Right kidney (tissue), 9 donors: ENCODE measurements at places on chromosomes 6 and 20.

DNA sequence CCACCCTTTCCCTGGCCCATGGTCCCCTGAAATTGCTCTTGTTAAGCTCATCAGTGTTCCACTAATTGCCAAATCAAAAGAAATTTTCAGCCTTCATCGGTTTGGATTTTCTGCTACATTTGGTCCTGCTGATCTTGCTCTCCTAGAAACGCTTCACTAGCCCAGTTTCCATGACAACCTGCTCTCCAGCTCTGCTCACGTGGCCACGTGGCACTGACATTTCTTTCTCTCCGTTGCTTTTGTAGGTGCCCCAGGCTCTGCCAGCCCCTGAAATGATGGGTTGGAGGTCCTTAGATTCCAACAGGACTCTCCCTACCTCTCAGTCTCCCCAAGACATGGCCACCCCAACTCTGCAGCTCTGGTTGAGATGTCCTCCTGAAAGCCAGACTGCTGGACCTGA is 45.8 kb upstream of the NNAT start:
- peak; percentile 20 for DNase-seq

- DNase-seq = no peak
Measured at GRCh38 chr6:147166360-147166944, 37.8 kb upstream of the STXBP5 start.

- DNase-seq = no peak
Measured at GRCh38 chr20:32512047-32512385, 73.1 kb downstream of the NOL4L start.

GRCh38 chr6:27237089-27237803 is 10.3 kb upstream of the PRSS16 start:
- DNase-seq = no peak

GRCh38 chr20:39849664-39850063 is 839.4 kb downstream of the MAFB start:
- no peak for DNase-seq

GRCh38 chr6:132715204-132715603 is 1.3 kb upstream of the VNN1 start:
- no peak for DNase-seq

DNA sequence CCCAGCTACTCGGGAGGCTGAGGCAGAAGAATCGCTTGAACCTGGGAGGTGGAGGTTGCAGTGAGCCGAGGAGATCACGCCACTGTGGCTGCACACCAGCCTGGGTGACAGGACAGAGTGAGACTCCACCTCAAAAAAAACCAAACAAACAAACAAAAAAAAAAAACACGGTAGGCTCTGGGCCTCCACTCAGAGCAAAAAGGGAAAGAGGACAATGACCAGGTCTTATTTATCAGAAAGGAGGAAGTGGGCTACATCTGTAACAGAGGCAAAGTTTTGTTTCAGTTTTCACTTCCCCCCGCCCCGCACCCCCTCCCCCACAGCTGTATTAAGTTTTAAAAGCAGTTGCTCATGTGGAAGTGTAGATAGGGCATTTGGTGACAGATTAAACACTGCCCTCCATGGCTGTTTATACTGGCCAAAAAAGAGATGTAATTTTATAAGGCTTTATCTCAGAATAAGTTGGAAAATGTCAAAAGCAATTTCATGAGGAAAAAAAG is 114.6 kb downstream of the RCAN2 start:
- DNase-seq = no peak

- DNase-seq = no peak
Measured at GRCh38 chr20:10648651-10649050, 25.1 kb downstream of the JAG1 start.

- DNase-seq = peak; percentile 78
Measured at GRCh38 chr20:58389324-58389967, 417 bp downstream of the VAPB start.

GRCh38 chr6:54264581-54265272 is 43.5 kb upstream of the TINAG start:
- no peak for DNase-seq

GRCh38 chr6:135905604-135906300 is 54.3 kb downstream of the PDE7B start:
- DNase-seq = no peak

DNA sequence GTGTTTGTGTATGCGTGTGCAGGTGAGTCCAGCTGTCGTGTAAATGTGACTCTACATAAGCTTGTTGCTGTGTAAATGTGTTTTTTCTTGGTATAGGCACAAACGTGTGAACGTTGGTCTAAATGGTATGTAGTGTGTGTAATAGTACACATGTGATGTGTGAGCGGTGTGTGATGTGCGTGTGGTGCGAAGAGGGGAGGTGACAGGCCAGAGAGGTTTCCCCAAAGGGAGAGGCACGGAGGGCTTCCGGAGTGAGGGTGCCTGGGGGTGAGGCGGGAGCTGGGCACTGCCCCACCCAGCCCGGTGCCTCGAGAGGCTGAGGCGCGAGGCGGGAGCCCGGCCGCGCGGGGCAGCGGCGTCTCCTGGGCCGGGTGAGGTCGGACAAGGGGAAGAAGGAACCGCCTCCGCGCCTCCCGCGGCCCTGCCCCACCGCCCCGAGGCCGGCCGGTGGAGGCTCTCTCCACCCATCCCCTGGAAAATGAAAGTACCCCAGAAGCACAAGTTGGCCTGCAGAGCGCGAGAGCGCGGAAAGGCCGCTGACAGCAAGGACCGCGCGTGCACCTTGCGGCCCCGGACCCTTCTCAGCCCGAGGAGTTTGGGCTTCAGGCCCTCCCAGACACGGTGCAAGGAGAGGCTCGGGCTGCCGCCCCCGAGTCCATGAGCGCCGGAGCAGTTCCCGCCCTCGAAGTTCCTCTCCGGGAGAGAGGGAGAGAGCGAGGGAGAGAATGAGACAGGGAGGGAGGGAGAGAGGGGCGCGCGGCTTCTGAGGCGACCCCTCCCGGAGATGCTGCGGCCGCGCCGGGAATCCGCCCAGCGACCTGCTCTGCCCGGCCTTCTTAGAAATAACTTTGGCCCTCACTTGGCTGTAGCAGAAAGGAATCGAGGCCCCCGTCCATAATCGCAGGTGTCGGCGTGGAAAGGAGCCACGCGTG is 43.2 kb upstream of the OSTM1 start:
- DNase-seq = peak; percentile 79

DNA sequence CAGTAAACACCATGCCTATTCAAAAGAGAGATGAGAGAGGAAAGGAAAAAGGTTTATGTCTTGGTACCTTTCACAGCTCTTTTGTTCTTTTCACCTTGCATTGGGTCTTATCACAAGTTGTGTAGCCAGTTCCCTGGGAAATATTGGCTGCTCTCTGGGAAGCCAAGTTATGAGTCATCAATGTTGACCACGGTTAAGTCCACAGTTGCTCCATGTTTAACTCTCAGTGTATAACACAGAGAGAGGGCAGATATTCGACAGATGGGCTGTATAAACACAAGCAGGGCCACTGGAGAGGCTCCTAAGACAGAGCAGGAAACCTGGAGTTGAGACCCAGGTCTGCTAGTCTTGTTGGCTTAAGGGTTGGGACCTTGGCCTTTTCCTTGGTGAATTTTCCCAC is 718.6 kb downstream of the QKI start:
- DNase-seq = no peak

DNA sequence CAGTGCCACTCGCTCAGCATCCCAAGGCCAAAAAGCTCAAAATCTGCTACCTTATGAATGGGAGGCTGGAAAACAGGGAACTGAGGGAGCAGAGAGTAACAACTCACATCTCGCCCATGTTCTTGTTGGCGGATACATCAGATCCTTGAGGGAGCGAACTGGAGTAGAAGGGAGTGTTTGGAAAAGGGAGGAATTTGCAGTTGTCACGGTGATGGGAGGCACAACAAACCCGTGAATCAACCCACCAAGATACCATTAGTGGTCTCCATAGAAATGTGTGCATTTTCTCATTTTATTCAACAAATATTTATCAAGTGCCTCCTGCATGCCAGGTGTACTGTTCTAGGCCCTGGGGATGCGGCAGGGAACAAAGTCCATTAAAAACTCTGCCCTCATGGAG is 212.1 kb downstream of the EYA2 start:
- DNase-seq = no peak

DNA sequence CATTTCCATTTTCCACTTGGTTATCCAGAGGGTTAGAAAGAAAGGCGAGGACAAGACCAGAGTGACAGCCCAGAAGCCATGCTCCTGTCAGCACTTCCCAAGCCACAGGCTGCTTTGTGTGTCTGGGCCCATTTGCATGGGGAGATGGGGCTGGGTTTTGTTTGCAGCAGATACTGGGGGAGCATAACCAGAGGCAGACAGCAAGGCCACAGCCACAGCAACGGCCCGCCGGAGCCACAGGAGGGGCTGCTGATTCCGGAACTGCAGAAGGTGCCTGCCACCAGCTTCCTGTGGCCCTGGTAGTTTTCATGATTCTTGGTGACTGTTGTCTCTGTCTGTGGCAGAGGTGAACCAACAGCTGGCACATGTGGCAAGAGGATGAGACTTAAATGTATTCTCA is 106.6 kb downstream of the DLL1 start:
- DNase-seq = no peak

DNA sequence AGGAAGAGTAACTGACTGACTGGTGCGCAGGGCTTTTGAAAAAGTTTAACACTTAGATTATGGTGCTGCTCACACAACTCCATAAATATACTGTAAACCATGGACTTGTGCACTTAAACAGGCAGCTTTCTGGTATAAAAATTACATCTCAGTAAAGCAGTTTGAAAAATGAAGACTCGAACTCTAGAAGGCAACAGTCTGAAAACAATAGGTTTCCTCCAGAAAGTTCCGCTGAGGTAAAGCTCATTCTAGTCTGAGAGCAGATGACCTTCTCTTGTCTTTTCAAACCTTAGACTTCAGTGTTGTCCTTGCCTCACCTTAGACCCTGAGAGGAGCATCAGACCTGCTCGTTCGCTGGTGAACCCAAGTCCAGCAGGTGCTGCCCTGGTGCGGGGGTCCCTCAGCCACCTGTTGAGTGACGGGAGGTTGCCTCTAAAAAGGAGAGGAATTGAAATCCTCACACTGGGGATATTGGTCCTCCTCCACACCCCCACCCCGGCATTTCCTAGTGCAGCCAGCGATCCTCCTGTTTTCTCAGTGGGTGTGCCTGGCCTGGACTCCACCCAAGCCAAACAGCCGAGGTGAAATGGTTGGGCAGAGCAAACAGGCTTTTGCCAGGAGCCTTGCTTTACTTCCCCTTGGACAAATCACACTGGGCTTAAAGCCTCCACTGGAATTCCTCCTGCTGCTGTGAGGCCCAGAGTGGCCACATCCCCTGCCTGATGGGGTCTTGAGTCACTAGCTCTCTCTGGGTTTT is 14.7 kb upstream of the PYGB start:
- DNase-seq = no peak

GRCh38 chr20:11582060-11582459 is 335.6 kb upstream of the BTBD3 start:
- no peak for DNase-seq

- no peak for DNase-seq
Measured at GRCh38 chr6:90478278-90478677, 108.6 kb downstream of the MAP3K7 start.

- DNase-seq = no peak
Measured at GRCh38 chr6:36069573-36069972, 42.0 kb downstream of the MAPK14 start.

GRCh38 chr20:19741924-19742323 is 16.1 kb upstream of the RIN2 start:
- no peak for DNase-seq

DNA sequence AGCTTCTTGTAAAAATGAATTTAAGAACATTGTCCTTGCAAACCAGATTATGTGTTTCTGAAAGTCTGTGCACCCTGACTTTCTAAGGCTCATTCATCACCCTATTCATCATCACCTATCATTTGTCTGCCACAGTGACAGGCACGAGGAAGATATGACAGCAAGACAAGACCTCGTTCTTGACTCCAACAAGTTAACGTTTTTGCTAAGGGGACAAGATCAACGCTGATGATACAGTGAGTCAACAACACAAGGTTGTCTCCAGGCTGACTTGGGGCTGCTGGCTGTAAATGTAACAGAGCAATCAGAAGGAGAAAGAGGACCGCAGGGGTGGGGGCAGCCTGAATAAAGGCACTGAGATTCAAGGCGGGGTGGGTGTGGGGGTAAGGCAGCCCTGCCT is 94.2 kb downstream of the FOXC1 start:
- DNase-seq = no peak
